ENCODE measurements at places on chromosomes 6 and 20.
A peak's percentile ranks its signal among the peaks of the same experiment; 100 is the strongest.

DNA sequence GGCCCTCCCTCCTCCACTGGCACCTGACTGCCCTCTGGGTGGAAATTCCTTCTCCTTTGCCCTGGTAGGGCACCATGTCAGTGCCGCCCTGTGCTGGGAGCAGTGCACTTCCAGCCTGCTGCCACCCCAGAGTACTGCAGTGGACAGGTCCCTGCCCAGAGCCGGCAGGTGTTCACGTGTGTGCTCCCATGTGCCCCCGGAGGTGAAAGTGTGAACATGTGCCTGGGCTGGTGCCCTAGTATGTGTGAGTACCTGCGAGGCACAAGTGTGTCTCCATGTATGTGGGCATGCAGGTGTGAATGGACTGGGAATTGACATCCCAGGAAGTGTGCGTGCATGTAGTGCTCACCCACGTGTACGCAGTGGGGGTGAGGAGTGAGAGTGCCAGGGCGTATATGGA, 29.4 kb downstream of the SDCBP2 start:
- DNase-seq: no peak

DNA sequence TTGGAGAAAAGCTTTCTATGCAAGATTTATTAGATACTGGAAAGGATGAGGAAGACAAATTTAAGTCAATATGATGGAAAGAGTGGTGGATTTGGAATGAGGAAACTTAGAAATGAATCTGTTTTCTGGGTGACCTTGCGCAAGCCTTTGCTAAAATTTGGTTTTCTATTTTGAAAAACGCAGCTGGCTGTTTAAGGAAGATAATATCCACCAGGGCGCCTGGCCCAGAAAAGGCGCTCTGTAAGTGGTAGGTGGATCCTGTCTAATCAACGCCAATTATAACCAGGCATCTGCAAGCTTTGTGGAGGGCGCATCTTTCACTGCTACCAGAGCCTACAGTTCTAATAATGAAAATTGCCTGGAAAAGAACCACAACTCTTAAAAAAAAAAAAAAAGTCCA, 398 bp upstream of the SPATS1 start:
- no peak for DNase-seq

GRCh38 chr20:692044-692443, 16.4 kb upstream of the SCRT2 start:
- DNase-seq: no peak

GRCh38 chr6:54018722-54019121, 92.5 kb upstream of the MLIP start:
- no peak for DNase-seq

GRCh38 chr6:111689946-111690345, 84.3 kb upstream of the TRAF3IP2 start:
- no peak for DNase-seq

- peak; percentile 100 for DNase-seq
These were observed 170.8 kb downstream of the BCAS1 start for GRCh38 chr20:53899351-53900167.

DNA sequence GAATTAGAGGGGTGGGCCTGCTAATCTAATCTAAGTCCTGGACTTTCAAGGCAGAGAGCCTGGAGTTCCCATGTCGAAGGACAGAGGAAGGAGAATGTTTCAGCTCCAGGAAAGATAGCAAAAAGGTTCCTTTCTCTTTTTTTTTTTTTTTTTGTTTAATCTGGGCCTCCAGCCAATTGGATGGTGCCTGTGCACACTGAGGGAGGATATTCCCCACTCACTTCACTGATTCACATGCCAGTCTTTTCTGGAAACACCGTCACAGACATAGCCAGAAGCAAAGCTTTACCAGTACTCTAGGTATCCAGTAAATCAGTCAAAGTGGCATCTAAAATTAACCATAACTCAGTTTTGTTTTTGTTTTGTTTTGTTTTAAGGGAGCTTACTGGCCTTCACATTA, 721.1 kb downstream of the TENT5A start:
- no peak for DNase-seq

DNA sequence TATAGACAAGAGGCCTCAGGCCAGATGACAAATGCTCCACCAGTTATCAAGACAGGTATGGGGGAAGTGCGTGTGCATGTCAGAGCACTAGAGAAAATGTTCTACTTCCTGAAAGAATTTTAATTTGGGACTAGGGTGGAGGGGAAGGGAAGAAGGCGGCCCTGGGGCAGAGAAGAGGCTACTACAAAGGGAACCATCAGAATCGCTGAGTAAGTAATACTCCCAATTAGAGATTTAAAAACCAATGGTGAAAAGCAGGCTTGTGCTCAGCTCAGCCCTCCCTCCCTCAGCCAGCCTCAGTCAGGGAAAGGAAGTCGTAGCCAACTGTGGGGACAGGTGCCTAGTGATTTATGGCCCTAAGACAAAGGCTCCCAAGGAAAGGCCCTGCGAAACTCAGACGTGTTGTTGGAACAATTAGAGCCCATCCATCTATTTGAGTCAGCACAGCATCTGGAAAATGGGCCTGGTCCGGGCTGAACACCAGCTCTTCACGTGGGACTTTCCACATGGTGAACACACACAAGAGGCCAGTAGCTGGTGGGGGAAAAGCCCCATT, 15.0 kb upstream of the MAFB start:
- DNase-seq: no peak

GRCh38 chr6:20286968-20287565, 74.8 kb upstream of the MBOAT1 start:
- DNase-seq: peak; percentile 23

DNA sequence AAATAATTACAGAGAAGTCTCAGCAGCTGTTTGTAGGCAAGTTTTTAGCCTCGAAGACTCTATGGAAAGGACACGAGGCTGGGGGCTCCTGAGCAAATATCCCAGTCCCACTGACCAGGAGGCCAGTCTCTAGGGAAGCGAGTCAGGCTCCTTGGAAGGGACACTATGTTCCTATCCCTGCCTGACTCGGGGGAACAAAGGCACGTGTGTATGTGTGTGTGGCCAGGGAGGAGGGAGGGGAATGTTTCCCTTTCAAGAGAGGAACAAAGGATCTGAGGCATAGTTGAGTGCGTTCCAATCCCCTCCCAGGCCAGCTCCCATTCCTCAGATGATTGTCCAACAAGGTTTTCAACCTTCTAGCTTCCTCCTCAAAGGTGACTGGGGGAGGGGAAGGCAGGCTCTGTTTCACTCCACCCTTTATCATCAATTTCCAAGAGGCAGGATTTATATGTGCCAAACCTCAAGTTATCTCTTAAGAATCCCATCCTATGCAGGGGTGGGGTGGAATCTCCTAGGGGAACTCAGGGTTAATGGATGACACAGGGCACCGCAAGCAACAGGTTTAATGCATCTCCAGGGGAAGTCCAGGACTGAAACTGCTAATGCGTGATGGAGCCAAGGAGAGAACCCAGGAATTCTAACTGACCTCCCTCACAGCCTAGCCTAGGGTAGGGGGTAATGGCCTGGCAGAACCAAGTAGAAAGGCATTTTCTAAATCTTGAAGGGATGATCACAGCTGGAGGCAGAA, 9.9 kb downstream of the BCL2L1 start:
- peak; percentile 90 for DNase-seq

DNA sequence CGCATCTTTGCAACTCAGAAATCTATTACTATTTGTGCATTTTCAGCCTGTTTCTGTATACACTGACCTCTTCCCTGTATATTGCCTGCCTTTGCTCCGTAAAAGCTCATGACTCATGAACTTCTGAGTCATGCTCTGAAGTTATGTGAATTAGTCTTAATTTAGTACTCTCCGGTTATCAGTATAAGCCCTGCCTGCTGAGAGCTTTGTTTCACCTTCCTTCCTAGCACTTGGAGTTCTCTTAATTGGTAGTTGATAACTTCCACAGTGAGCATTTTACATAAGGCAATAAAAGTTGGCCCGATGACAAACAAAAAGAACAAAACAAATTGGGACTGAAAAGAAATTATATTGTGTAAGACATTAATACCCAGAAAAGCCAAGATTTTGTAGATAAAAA, 231.4 kb downstream of the GJA1 start:
- DNase-seq: peak; percentile 57

DNA sequence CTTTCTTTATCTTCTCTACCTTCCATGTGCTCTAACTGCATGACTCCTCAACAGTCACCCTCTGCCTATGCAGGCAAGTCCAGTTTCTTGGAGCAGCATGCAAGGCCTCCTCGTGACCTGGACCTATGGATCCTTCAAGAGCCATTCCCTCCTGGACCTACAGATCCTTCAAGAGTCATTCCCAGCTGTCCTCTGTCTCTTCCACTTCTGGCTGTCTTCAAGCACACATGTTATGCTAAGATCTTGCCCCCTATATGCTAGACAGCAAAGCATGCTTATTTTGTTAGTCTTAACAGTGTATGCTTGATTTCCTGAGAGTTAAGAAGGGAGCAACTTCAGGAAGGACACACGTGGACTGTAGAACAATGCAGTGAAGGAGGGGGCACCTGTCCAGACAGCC, 7.5 kb downstream of the ID4 start:
- no peak for DNase-seq

- DNase-seq: no peak
These were observed 92.7 kb upstream of the DTNBP1 start for GRCh38 chr6:15755526-15755925.

GRCh38 chr6:10031617-10032016, 383.3 kb downstream of the TFAP2A start:
- DNase-seq: no peak

DNA sequence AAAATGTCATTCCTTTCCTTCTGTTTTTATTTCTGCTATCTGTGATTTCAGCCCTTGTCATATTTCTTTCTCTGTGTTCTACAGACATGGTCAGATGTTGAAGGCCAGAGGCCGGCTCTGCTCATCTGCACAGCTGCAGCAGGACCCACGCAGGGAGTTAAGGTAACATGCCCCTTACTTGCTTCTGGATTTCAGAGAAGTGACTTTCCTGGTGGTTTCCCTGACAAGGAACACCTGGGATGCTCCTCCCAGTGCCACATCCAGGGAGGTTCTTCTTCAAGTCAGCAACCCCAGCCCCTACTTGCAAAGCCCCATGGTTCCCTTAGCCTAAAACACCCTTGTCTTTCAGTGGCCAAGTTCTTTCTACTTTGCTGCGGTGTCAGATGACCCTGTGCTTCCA, 41.3 kb downstream of the CDH26 start:
- no peak for DNase-seq

- DNase-seq: no peak
These were observed 118.3 kb downstream of the RALGAPA2 start for GRCh38 chr20:20594171-20594530.

- no peak for DNase-seq
These were observed 63.8 kb upstream of the GPR31 start for GRCh38 chr6:167221400-167222201.

DNA sequence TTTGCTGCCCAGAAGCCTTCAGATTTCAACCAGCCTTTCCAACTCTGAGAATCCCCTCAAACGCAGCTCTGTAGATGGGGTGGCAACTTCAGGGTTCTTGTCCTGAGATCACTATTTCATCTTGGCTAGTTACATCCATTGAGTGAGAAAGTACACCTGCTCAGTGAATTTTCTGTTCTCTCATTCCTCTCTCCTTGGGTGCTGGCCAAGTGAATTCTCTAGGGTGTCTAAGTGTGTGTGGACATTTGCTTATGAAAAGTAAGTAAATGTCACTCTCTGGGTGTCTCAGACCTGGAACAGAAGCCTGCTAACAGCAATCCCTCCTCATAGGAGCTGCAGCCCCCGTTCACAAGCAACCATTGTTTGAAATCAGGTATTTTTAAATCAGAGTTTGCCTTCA, 3.8 kb downstream of the RIN2 start:
- no peak for DNase-seq

- DNase-seq: no peak
These were observed 80.6 kb downstream of the BMP2 start for GRCh38 chr20:6848041-6848440.

DNA sequence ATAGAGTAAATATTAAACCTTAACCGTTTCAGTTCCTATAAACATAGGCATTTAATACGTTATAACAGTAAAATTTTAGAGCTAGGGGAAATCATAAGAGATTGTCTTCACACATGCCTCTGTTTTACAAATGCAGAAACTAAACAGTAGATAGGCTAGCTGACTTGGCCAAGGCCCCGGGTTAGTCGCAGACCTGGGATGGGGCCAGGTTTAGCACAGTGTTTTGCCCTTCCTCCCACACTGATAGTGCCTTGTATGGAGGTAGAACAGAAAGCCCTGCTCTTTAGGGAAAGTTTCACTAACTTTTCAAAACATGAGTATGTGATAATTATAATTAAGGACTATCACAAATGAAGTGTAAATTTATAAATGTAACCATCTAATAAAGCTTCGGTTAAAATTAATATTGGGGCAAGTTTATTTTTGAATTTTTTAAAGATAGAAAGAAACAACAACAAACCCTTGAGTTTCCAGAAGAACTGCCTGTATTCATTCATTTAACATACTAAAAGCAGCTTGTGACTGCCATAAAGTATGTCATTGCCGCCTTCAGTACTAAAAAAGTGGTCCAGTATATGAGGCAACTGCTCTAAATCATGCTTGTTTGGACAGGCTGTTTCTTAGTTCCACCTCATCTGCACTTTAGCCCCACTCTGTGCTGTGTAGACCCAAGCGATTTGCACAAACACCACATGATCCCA, 62.5 kb upstream of the LOC128125822 start:
- no peak for DNase-seq

DNA sequence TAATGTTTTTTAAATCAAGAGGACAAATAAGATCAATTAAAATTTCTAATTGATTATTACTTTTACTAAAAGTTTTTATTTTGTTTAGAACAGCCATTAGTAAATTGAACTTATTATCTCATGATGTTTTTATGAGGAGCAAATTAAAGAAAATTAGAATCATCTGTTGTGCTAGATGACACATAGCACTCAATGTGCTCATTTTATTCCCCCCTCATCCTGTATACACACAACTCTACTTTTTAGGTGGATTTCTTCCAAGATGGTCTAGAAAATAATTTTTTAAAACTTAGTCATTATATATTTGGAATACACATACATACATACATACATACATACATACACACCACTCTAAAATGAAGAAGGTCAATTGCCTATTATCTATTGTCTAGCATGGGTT, 29.3 kb upstream of the TSPYL1 start:
- DNase-seq: no peak

GRCh38 chr6:41271901-41272395, 14.5 kb downstream of the TREM1 start:
- no peak for DNase-seq

- DNase-seq: no peak
These were observed 43.4 kb downstream of the TAF8 start for GRCh38 chr6:42093582-42094329.

GRCh38 chr6:118284736-118285360, 263.2 kb upstream of the PLN start:
- DNase-seq: no peak

GRCh38 chr20:34431168-34431567, 68.1 kb downstream of the ITCH start:
- no peak for DNase-seq

- no peak for DNase-seq
These were observed 29.2 kb upstream of the CEP85L start for GRCh38 chr6:118680452-118681095.
